ENCODE measurements at places on chromosomes 16 and 17. TPM values are rescaled to one million over a fixed set of nuclear protein-coding genes. Genes with fewer than 3 reads are reported as not detected.

The MAP2K6 gene
- 21.7 TPM for polyA plus RNA-seq

The LGALS9B gene
- polyA plus RNA-seq: not detected

DNA sequence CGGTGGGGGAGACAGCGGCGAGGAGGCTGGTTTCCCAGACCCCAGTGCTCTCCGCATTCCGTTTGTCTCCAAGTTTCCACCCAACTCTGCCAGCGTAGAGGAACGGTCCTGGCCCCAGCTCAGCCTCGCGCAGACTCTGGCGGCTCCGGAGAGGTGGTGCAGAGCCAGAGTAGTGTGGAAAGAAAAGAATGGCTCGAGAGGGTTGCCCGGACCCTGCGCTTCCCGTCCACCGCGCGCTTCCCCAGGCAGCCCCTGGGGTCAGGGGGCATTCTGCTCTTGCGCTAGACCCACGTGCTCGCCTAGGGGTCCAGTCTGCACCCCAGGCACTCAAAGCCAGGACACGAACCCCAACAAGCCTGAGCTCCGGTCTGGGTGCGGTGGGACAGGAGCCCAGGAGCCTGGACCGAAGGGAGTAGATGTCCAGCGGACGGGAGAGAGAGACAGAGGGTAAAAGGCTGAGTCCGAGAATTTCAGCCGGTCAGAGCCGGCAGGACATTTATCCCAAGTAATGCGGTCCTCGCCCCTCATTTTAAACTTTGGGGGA lies 3.8 kb downstream of the PMP22 start:
- peak; percentile 38 for DNase-seq

The BCL6B gene
- polyA plus RNA-seq: 30.0 TPM

The GNGT2 gene
- polyA plus RNA-seq: 1.7 TPM

The CD300LG gene
- polyA plus RNA-seq: 1.2 TPM

- DNase-seq: no peak
Measured at GRCh38 chr17:18055597-18055996, 16.4 kb downstream of the GID4 start.

DNA sequence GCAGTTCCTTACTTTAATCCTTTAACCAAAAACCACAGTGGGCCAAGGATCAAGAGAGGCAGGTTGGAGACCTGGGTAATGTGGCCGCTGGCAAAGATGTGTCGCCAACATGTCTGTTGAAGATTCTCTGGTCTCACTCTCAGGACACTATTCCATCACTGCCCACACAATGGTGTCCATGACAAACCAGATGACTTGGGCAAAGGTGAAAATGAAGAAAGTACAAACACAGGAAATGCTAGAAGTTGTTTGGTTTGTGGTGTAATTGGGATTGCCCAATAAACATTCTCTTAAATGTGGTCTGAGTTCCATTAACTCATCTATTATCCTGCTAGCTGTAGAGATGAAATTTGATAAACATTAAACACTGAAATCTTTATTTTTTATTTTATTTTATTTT lies 43.3 kb downstream of the SALL1 start:
- DNase-seq: no peak

The ESRP2 gene
- polyA plus RNA-seq: 38.1 TPM

DNA sequence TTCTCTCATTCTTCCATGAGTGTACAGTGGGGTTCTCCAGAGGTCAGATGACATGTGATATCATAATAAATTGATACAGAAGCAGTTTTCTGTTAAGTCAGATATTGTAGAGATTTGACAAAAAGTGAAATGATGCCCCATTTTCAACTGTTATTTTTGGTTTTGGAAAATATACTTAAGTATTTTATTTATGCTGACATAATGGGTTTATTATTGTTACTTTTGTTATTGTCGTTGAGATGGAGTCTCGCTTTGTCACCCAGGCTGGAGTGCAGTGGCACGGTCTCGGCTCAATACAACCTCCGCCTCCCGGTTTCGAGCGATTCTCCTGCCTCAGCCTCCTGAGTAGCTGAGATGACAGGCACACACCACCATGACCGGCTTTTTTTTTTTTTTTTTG lies 94.4 kb downstream of the DNAH9 start:
- DNase-seq: no peak

DNA sequence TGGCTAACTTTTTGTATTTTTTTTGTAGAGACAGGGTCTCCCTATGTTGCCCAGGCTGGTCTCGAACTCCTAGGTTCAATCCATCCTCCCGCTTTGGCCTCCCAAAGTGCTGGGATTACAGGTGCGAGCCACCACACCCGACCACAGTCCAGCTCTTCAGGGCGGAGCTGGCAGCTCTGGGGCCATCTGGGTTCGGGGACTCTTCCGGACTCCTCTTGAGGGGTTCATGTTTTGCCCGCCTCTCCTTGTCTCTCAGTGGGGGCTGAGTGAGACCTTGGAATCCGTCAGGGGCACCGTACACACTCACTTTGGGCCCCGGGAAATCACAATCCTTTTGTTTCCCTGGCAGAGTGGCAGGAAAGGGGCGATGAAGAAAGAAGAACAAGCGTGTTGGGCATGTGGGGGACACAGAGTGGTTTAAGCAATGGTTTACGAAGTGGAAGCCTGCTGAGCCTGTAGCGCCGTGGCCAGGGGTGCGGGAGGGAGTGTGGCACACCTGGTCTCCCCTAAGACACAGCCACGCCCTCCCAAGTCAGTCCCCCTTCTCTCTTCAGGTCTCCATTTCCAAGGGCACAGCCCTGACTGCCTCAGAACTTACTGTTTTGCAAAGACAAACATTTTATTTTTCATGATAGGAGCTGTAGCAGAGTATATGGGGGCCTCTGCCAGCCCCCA lies 26.1 kb downstream of the TNS4 start:
- no peak for DNase-seq

- no peak for DNase-seq
Measured at GRCh38 chr16:13543850-13544249, 376.1 kb upstream of the ERCC4 start.

- no peak for DNase-seq
Measured at GRCh38 chr16:78955206-78955605, 645.3 kb downstream of the MAF start.

The CDH8 gene
- polyA plus RNA-seq: 4.9 TPM

All from renal pelvis (tissue), 12 donors.